ENCODE measurements at places on chromosomes 3 and 15. TPM values are rescaled to one million over a fixed set of nuclear protein-coding genes. Genes with fewer than 3 reads are reported as not detected.

GRCh38 chr15:80204231-80204630, 47.8 kb downstream of the CTXND1 start:
- no peak for DNase-seq

DNA sequence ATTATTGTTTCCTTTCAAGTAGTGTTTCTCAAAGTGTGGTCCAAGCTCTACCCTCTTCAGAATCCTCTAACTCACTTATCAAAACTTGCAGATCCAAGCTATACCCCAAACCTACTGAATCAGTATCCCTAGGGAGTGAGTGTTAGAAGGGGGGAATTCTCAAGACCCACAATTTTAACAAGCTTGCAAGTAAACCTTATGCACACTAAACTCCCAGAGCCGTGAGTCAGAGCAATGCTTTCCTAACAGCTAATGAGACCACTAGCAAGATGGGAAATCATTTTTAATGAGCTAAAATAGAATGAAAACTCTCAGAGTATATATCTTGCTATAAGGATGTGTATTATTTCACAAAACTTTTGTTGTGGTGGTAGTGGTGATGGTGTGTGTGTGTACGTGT, 41.1 kb upstream of the SRGAP3 start:
- no peak for DNase-seq

DNA sequence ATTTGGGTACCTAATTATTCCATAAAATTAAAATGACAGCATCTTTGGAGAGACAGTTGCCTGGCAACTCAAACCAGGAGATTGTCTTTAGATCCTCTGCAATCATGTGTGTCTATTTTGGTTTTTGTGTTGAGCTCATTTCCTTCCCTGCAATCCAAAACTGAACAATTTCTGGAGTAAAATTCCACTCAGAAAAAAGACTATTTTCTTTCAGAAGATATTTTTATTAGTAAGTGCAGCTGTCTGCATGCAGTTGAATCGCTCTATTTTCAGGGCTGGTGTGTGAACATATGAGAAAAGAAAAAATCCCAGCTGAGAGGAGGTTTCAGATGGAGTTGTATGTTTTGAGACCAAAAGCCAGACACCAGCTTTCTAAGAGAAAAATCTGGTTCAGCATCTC, 41.9 kb upstream of the DYNC1LI1 start:
- DNase-seq, result no peak

- DNase-seq, result no peak
Measured at GRCh38 chr3:156509189-156510174, 45.4 kb downstream of the SSR3 start.

DNA sequence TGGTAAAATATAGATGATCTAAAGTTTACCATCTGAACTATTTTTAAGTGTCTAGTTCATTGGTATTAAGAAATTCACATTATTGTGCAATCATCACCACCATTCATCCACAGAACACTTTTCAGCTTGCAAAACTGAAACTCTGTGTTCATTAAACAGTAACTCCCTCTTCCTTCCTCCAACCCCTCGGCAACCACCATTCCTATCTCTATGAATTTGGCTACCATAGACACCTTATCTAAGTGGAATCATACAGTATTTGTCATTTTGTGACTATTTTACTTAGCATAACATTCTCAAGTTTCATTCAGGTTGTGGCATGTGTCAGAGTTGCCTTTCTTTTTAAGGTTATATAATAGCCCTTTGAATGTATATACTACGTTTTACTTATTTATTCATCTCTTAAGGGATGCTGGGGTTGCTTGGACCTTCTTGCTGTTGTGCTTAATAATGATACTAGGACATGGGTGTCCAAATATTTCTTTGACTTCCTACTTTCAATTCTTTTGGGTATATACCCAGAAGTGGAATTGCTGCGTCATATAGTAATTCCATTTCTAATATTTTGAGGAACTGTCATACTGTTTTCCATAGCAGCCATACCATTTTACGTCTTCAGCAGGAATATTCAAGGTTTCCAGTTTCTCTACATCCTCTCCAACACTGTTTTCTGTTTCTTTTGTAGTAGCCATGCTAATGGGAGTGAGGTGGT, 20.9 kb downstream of the KAT2B start:
- no peak for DNase-seq

GRCh38 chr3:153289334-153289808, 127.3 kb downstream of the RAP2B start:
- DNase-seq, result no peak

GRCh38 chr3:129794311-129795185, 99.0 kb downstream of the TMCC1 start:
- peak; percentile 78 for DNase-seq

GRCh38 chr3:135528413-135529015, 437.0 kb upstream of the PPP2R3A start:
- no peak for DNase-seq

- no peak for DNase-seq
Measured at GRCh38 chr3:16587047-16587680, 18.1 kb downstream of the DAZL start.

GRCh38 chr3:13690636-13691035, 141.7 kb downstream of the FBLN2 start:
- no peak for DNase-seq

GRCh38 chr3:95356764-95357501, 1294.1 kb downstream of the NSUN3 start:
- DNase-seq, result no peak

- DNase-seq, result no peak
Measured at GRCh38 chr3:106175276-106175675, 306.5 kb upstream of the CBLB start.

DNA sequence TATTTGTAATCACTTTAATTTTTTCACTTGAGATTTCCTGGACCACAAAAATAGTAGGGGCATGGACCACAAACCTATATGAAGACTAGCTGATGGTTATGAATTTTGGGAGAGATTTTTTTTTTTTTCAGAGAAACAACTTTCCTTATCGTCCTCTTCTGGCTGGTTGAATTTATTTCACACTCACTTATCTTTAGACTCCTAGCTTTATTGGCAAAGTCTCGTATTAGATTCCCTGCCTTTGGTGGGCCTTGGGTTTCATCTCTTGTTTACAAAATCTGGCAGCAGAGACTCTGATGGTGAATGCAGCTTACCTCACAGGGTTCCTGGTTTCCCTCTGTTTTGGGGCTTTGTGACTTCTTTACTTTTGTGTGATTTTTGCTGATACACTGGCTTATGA, 44.5 kb upstream of the KIF23 start:
- DNase-seq, result no peak

GRCh38 chr3:15295506-15295905, 36.9 kb downstream of the SH3BP5 start:
- no peak for DNase-seq

DNA sequence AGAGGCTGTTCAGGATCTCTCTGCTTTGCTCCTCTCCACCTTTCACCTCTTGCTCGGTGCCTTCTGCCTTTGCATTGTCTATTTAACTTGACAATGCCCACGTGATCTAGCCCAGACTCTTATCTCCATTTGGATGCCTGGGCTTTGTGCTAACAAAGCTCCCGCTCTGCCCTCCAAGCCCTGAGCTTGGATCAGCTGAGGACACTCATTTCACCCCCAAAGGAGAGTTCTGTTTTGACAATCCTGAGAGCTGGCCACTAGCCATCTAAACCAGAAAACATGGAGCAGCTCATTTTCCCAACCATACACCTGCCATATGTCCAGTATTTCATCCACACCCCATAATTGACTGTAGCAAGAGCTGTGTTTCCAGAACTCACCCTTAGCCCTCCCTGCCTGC, 12.8 kb downstream of the GPR176 start:
- no peak for DNase-seq

GRCh38 chr3:55315396-55315795, 171.7 kb downstream of the WNT5A start:
- no peak for DNase-seq

DNA sequence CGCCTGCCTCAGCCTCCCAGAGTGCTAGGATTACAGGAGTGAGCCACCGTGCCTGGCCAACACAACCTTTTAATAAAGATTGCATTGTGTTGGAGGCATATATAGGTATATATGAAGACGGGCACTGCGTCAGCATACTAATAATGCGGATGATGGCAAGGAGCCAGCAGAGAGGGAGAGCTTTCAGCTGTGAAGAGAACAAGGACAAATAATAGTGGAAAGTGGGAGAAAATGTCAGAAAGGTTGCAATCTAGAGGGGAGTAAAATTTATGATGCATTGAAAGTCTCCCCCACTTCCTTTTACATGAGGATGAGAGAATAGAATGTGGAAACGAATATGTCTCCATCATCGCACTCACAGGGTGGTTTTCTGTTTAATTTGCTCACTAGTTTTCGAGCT, 170.5 kb upstream of the TBL1XR1 start:
- no peak for DNase-seq

GRCh38 chr3:66789580-66790237, 208.4 kb upstream of the KBTBD8 start:
- DNase-seq, result no peak

DNA sequence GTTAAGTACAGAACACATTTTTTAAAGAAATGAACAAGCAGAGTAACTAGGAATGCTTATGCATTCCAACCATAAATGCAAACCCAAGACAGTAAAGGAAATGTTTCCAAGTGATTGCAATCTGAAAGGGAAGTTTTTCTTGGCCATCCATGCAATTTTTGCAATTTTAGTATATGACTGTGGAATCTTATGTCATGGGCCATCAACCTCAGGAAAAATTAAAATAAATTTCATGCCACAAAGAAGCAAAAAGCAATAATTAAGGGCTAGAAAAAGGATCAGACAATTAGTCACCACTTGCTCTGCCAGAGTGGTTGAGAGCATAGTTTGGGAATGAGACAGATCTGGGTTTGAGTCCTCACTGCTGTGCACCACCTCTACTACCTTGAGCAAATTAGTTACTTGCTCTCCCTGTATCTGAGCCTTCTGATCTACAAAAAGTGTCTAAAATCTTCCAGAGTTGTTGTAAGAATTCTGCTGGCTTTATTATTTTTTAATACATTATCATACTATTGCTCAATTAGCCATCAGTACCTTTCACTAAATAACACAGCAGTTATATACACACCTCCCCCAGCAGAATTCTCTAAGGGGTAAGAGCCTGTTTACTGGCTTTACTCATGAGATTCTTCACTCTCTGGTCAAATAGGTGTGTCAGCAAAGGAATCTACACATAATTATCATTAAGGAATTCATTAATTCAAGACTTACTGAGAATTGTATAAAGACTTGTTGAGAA, 49.7 kb upstream of the FBN1 start:
- DNase-seq, result no peak

GRCh38 chr3:101134331-101134730, 141.1 kb upstream of the ABI3BP start:
- DNase-seq, result no peak

DNA sequence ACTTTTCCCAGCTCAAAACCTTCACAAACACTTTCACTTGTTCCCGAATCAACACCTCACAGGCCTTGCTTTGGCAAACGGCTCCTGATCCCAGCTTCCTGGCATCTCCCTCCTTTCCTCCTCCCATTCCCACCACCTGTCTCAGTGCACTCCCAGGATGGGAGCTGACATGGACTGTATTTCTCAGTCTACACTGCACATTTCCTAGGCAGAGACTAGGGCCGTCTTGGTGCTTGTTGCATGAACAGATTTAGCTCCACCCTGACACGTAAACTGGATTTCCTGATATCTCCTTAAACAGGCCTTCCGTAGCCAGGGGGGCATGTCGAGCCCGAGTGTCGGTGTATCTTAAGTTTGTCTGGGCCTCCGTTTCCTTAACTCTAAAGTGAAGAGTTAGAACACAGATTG, 790 bp upstream of the WHAMM start:
- no peak for DNase-seq

DNA sequence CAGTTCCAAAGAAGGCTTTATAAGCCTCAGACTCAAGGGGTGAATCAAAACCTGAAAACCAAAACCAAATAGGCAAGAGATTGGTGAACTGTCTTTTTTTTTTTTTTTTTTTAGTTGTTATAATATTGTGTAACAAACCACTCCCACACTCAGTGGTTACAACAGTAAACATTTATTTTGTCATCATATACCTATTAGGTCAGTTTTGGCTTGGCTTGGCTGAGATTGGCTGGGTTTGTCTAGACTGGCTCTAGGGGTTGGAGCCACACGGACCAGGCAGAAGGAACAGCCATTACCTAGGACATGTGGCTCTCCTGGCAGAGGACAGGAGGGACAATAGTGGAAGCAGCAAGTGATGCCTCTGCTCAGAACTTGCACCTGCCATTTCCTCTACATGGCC, 26.4 kb upstream of the RYR3 start:
- no peak for DNase-seq

DNA sequence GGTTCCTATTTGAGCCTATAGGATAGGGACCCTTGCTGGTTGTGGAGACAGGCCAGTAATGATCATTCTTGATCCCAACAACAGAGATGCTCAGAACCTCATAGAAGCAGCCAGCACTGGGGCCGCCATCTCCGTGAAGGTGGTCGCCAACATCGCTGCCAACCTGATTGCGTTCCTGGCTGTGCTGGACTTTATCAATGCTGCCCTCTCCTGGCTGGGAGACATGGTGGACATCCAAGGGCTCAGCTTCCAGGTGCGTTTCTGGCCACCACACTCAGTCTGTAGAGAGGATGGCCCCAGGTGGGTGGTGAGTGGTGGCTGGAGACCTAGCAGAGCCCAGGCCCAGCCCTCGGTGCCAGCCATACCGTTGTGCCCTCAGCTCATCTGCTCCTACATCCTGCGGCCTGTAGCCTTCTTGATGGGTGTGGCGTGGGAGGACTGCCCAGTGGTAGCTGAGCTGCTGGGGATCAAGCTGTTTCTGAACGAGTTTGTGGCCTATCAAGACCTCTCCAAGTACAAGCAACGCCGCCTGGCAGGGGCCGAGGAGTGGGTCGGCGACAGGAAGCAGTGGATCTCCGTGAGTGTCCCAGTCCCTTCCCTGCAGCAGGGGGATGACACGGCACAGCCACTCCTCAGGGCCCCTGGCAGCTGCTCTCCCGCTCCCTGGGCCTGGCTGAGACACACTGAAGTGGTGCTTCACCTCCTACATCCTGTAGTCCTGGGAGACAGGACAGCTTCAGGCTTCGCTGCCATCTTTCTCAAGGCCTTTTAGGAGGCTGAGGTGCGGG, 46.5 kb upstream of the PDE8A start:
- no peak for DNase-seq

- DNase-seq, result no peak
Measured at GRCh38 chr3:115930922-115931321, 307.6 kb downstream of the GAP43 start.

The LMCD1 gene
- polyA plus RNA-seq, result 24.5 TPM

The SNUPN gene
- polyA plus RNA-seq, result 24.7 TPM

The CLRN1 gene
- not detected for polyA plus RNA-seq

The PRR20G gene
- not detected for polyA plus RNA-seq

The NEO1 gene
- 1.6 TPM for polyA plus RNA-seq

The CISH gene
- 6.7 TPM for polyA plus RNA-seq

The GP5 gene
- 0.16 TPM for polyA plus RNA-seq

The C15orf62 gene
- 0.36 TPM for polyA plus RNA-seq

The GOLGA6A gene
- not detected for polyA plus RNA-seq

The CFAP100 gene
- polyA plus RNA-seq, result not detected

Data from spleen (tissue), 13 donors.